Gastroesophageal sphincter (tissue), 4 donors: ENCODE measurements at places on chromosomes 13 and 19.

DNA sequence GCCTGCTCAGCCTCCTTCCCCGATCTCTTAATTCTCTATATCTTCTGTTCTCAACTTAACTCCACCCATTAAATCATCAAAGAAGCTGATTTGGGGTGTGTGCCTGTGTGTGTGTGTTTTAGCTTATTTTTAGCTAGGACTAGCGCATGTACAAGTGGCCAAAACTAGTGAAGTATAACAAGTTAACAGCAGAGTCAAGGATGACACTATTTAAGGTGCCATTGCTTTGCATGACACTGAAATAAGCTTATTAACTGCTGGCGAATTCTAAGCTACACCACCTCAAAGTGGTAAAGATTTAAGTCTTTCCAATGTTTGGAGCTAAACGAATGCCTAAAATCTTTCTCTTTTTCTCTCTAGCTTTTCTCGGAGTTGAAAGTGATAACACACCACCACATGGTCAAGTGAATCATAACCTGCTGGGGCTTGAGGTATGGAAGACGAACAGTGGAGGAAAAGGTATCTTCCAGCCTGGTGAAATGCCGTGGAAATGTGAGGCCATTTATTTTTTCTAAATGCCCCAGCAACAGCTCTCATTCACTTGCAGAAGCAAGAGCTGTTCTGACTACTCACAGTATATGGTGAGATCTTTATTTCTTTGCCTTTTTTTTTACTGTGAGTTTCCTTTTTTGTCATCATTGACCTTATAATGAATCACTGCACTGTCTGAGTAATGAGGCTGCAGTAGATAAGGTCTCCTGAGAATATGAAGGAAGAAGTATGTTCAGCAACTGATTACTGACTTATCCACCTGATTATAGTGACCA is 570.3 kb downstream of the PCDH9 start:
- no peak for ATAC-seq

DNA sequence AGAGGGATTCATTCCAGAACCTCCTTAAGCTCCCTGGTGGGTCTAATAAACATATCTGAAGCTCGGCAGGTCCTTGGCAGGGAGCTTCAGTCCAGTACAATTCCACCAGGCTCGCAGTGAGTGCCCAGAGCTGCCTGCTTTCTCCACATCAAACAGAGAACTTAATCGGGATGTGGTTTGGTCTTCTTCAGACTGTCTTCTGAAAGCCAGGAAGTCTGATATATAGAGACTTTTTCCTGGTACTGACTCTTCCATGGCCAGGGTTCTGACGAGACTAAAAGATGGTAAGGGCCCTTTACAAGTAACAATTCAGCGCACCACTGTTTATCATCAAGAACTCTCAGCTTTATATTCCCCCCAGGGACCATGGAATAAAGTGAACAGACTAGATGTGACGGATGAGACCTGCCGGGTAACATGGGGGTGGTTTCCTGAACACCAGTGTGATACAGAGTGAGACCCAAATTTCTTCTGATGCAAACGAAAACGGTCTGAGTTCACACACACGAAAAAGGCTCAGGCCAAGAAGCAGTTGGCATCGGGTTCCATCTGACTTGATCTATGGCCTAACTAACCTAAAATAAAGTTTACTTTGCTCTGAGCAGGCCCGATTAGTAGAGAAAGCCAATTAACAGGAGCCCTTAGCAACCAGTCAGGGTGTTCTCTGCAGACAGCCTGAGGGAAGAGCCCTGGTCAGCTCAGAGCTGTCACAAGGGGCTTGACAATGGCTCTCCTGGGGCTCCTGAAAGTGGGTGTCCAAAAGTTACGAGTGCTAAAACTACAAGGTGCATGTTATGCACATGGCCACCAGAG is 29.0 kb downstream of the RANBP3 start:
- no peak for ATAC-seq

- peak; percentile 84 for ATAC-seq
These were observed 2.5 kb downstream of the PRR12 start for GRCh38 chr19:49593233-49594113.

GRCh38 chr13:75761369-75761768 is 125.2 kb downstream of the LMO7 start:
- ATAC-seq: no peak

- ATAC-seq: no peak
These were observed 9.8 kb downstream of the ATP13A1 start for GRCh38 chr19:19653597-19654147.

GRCh38 chr19:54418030-54418929 is 3.0 kb downstream of the TTYH1 start:
- no peak for ATAC-seq

- ATAC-seq: no peak
These were observed 235.8 kb upstream of the RFC3 start for GRCh38 chr13:33582121-33582520.
